ENCODE measurements at places on chromosomes 13 and 19.

- DNase-seq: no peak
Observed at GRCh38 chr13:21427741-21428140, 31.4 kb downstream of the ZDHHC20 start.

DNA sequence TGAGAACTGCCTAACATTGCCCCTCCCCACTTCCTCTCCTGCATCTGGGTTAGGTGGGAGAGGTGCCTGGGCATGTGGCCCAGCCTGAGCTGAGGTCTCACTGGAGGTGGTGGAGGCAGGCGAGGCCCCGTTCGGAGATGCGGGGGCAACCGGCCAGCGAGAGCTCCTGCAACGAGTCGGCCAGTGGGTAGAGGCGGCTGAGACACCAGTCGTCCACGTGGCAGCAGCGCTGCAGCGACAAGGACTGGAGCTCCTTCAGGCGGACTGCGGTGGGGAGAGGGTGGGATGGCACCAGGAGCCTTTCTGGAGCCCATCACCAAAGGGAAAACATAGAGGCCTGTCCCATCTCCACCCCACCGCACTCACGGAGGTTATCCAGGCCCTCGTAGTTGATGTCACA lies 6.0 kb upstream of the B3GNT8 start:
- DNase-seq: no peak

- DNase-seq: no peak
Observed at GRCh38 chr13:77737583-77738200, 40.2 kb downstream of the SLAIN1 start.

GRCh38 chr13:73129023-73129422 lies 70.2 kb downstream of the KLF5 start:
- no peak for DNase-seq

DNA sequence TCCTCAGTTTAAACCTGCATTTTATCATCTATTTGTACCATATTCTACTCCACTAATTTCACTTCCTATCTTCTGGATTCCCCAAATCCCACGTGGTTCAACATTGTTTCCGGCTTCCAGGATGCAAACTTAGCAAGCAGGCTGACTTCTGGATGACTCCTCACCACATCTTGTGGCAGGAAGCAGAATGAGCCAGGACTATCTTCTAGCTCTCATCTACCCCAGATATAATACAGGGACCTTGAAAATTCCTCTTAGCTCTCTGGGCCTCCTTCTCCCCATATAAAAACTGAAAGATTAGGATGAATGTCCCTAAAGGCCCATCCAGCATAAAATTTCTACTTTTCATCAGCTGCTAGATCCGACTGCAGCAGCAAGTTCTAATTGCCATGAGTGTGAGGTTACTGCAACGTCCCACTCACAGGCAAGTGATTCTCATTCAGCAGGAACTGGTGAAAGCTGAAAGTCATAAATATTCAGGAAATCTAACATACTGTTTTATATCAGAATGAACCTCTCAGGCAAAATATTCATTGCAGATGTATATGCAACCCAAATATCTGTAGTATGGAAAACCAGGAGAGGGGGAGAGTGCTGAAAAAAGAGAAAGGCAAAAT lies 93.4 kb downstream of the KCTD12 start:
- peak; percentile 34 for DNase-seq

- DNase-seq: peak; percentile 63
Observed at GRCh38 chr19:18520848-18521691, 800 bp downstream of the ELL start.

GRCh38 chr13:68234274-68234673 lies 1004.1 kb upstream of the PCDH9 start:
- DNase-seq: no peak
